ENCODE measurements at places on chromosomes 7 and 10.

GRCh38 chr10:48791267-48791928 lies 106.7 kb downstream of the WDFY4 start:
- DNase-seq, result no peak

DNA sequence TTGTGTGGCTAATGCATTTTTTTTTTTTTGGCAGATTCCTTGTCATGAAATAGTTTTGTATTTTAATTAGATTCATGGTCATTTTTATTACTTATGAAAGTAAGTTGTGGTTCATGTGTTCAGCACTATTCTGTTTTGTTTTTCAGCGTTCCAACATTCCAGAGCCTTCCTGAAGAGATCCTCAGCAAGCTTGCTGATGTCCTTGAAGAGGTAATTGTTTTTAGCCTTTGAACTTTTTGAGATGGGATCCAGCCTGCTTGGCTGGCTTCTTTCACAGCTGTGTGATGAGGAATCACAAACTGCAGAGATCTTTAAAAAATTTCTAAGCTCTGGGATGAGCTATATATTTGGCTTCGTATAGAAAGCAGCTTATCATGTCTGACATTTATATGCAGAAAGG lies 208.0 kb upstream of the CSTF2T start:
- DNase-seq, result no peak

GRCh38 chr10:49837051-49837478 lies 74.9 kb upstream of the OGDHL start:
- no peak for DNase-seq

GRCh38 chr7:11193131-11193867 lies 219.6 kb downstream of the PHF14 start:
- DNase-seq, result no peak

DNA sequence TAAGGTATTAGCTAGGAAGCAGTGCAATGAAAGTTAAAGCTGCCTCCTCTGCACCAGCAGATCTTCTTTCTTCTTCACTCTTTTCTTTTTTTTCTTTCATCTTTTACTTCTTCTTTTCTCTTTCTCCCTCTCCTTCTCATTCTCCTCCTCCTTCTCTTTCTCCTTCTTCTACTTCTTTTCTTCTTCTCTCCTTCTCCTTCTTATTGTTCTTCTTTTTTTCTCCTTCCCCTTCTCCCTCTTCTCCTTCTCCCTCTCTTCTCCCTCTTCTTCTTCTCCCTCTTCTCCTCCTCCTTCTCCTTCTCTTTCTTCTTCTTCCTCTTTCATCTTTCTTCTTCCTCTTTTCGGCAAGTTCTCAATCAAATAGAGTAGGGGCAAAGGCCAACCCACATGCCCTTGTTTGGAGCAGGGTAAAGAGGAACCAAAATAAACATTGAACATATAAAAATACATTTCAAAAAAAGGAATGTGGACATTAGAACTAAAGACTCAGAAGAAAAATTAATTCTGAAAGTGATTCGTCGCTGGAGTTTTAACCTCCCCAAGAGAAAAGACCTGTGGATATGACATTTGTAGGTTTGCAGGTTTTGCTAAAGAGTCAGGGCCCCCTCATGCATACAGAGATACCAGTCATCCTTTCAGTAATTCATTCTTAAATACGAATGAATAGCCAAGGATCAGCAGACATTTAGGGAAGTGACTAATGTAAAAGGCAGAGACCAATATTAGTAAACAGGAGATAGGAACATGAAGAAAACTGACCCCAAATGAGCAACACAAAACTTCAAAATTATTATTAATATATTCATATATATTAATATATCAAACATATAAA lies 93.0 kb upstream of the RSU1 start:
- DNase-seq, result no peak

GRCh38 chr10:114394531-114394930 lies 9.8 kb downstream of the AFAP1L2 start:
- no peak for DNase-seq

GRCh38 chr10:80694930-80695329 lies 157.2 kb downstream of the SH2D4B start:
- no peak for DNase-seq

DNA sequence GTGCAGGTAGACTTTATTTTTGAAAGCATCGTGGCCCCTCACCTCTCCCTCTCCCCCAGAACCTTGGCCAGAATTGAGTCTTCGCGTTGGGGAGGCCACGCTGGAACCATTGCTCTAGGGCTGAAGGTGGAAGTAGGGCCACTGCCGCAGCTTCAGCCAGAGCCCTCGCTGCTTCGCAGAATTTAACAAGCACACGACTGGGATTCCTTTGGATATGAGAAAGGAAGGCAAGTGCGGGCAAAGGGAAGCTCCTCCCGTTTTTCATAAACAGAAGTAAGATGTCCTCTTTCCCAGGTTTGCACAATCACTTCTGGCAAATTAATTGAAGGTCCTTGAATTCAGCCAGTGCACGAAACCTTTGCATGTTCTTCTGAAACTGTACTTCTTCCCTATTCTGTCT lies 168.1 kb downstream of the CCDC3 start:
- DNase-seq, result no peak

DNA sequence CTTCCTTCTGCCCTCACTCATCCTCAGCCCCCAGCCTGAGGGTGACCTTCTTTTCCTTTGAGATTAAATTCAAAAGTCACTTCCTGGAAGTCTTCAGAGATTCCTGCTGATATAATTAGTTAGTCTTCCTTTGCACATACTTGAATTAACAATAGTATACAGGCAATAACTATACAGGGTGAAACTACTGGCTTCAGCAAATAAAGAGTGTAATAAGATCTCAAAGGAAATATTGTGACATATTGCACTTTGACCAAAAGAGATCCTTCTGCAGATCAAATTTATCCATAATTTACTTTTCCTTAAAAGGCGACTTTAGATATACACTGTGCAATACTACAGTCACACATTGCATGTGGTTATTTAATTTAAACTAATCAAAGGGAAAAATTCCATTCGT lies 123.8 kb downstream of the SEMA3A start:
- DNase-seq, result no peak

GRCh38 chr7:56287429-56288138 lies 171.4 kb upstream of the NUPR2 start:
- DNase-seq, result no peak

- no peak for DNase-seq
Measured at GRCh38 chr10:78931321-78932053, 137.3 kb upstream of the ZMIZ1 start.

DNA sequence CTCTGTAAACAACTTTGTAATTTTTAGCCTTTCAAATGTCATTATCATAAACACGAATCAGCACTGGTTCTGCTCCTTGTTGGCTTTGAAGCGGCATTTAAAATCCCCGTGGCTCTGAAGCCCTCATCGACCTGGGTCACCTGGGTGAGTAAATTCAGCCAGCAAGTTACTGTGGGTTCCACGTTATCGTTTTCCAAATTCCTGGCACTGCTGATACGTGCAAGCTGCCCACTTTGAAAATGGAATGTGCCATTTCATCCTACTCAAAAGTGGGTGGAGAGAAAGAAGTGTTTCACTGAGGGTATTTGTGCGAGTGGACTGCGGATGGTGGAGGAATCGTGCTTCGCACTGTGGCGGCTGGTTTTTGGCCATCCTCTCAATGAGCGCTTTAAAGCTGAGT lies 281.7 kb downstream of the KLF6 start:
- DNase-seq, result no peak

- DNase-seq, result no peak
Measured at GRCh38 chr7:28698840-28699239, 259.3 kb downstream of the TRIL start.

DNA sequence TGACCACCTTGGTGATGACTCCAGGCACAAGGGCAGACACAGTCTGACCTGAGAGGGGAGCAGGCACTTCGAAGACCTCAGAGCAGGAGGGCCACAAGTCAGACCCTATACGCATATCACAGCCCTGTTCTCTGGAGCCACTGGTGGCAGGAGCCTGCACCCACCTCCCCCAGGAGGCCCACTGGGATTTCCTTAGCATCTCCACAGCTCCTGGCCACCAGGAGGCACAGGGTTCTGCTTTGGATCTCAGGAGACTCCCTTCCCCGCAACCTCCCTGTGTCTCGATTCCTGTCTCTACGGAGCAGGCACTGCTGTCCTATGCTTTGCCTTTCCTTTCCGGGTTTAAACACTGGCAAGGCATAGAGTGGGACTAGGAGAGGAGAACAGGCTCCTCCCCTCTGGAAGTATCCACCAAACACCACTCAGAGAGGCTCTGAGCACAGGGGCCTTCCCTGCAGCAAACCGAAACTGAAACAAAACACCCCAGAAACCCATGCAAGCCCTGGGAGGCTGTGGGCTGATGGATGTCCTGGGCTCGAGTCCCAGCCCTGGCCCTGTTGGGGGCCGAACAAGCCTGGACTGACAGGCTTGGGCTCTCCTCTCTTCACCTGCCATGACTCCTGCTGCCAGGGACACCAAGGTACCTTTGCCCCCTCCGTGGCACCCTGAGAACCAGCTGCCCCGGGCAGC lies 166.3 kb downstream of the NEURL1 start:
- DNase-seq, result peak; percentile 43

DNA sequence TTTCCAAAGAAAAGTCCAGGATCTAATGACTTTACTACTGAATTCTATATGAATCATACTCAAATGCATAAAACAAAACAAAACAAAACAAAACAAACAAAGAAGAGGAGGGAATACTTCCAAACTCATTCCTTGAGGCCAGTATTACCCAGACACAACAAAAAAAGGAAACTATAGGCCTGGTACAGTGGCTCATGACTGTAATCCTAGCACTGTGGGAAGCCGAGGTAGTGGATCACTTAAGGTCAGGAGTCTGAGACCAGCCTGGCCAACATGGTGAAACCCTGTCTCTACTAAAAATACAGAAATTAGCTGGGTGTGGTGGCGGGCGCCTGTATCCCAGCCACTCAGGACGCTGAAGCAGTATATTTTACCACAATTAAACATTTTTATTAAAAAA lies 114.6 kb downstream of the NRBF2 start:
- no peak for DNase-seq

DNA sequence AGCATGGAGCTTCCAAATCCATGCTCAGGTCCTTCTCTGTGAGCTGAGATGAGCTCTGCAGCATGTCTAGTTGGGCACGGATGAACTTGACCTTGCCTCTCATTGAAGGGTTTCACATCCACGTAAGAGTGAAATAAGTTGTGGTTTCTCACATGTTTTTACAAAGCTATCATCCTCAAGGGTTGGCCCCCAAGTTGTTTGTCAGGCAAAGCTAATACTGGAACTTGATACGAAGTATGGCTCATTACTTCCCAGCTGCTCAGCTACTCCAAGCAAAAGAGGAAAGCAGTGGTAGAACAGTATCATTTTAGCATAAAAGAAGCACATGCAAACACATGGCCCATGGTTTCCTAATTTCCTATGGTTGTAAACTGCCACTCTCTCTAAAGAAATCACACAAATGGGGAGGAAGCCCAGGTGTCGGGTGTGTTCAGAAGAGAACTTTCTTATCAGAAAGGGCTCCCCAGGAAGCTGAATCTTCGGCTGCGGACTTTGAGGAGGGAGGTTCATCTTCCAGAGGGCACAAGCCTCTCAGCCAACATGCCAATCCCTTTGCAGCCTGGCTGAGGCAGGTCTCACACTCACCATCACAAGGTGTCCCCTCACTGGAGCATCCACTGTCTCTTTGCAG lies 45.3 kb downstream of the PDLIM1 start:
- DNase-seq, result no peak

- DNase-seq, result no peak
Measured at GRCh38 chr7:2838873-2839578, 5.1 kb downstream of the GNA12 start.

DNA sequence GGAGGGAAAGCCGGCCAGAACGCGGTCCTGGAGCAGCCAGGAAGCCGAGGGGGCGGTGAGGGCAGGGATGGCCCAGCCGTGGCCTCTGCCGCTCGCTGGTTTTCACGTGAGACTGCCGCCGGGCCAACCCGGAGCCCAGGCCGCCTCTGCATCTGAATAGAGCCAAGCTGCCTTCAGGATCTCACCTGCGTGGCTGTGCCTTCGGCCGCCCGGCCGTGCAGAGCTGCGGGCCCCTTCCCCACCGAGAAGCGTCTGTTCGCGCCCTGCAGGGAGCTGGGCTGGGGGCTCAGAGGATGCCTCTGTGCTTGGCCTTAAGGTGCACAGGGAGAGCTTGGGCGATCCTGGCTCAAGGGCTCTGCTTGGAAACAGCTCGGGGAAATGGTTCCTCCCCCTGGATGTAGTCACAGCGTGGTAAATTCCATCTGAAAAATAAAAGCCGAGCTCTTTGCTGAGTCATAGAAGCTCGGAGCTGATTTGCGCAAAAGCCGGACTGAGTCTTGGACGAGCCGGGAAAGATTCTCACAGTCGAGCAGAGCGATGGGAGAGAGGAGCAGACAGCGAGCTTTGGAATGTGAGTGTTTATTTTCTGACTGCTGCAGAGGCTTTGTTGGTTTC lies at the start of gene JAKMIP3:
Gene JAKMIP3, plus strand, starts transcription at position 456 of the 615 bp plus-strand sequence. CDS start 38,863 bp downstream, outside the sequence.
- no peak for DNase-seq

DNA sequence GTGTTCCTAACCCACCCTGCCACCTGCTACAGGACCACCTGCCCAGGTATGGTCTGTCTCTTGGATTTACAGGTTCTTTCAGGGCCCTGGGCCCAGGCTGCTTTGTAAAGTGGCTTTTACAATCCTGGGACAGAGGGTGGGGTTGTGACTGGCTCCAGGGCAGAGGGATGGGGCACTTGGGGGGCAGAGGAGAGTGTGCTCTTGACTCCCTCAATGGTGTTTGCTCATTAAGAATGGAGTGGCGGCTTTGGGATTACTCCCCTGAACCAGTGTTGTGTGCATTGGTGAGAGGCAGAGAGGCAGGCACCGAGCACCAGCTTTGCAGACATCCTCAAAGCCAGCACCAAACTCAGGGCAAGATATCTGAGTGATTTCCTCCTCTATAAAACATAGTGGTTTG lies 43.5 kb downstream of the VWA2 start:
- no peak for DNase-seq

GRCh38 chr7:2087744-2088143 lies 145.0 kb downstream of the MAD1L1 start:
- no peak for DNase-seq

DNA sequence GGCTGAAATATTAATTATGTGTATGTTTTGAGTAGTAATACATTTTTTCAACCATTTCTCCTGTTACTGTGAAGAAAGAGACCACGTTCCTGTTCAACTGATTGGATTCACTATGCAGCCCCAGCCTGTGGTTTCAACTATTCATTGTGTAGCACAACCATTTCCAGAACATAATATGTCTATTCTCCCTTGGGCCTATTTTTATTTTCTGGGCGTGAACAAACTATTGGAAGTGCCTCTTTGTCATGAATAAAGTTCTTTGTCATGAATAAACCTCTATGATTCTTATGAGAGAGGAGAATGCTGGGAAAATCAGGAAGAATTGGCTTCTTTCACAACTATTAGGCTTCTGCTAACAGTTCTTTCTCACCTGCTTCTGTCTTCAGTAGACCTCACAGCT lies 152.4 kb downstream of the GNAT3 start:
- DNase-seq, result no peak

All from activated T-cell treated with anti-CD3 and anti-CD28 coated beads, Interleukin-2, amount 50 U/mL, for 4 hours (primary cell).